Kidney epithelial cell (primary cell): ENCODE measurements at places on chromosomes 11 and 22.

GRCh38 chr22:46432164-46433068 lies 96.9 kb downstream of the TRMU start:
- no peak for DNase-seq

GRCh38 chr11:58616594-58616993 lies 5.9 kb upstream of the CNTF start:
- peak; percentile 12 for DNase-seq

GRCh38 chr11:7759010-7759409 lies 37.7 kb downstream of the OR5P2 start:
- DNase-seq: no peak

- no peak for DNase-seq
Observed at GRCh38 chr11:121344824-121345223, 52.3 kb downstream of the SC5D start.

- DNase-seq: no peak
Observed at GRCh38 chr11:92766698-92767097, 202.8 kb upstream of the MTNR1B start.

GRCh38 chr11:85027346-85027745 lies 599.8 kb downstream of the DLG2 start:
- DNase-seq: no peak

- DNase-seq: no peak
Observed at GRCh38 chr11:108592591-108593213, 866 bp downstream of the EXPH5 start.

DNA sequence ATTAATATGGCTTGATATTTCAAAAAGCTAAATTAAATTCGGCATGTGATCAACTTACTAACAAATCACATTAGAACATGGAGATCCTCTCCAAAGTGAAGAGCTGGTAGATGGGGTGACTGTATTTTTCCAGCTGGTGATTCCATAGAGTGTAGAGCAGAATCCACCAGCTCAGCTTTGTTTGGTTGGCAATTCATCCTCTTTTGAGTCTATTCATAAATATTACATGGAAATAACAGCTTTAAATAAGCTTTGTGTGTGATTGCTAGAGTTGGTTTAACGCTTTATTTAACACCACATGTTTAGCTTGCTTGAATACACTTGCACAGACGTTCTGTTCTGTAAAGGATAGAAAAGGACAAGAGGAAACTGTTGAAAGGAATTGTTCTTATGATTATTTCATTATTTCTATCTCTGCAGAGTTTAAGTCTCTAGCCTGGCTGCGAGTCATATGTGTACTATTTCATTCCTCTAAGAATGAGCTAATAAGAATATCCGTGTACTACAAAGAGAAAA lies 738.3 kb upstream of the KIRREL3 start:
- no peak for DNase-seq

DNA sequence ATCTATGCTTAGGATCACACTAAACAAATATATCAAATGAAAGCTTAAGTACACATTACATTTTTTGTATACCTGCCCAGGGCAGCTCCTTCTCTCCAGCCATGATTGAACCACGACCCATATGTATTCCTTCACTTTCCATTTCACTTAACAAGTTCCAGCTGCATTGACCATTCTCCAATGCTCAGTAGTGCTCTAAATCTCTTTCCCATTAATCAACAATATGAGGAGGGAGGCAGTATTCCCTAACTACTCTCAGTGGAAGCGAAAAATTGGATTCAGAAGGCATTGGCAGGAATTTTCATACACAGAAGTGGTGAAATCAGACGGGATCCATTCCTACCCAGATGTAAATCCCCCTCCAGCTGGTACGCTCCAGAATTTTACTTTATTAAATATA lies 372.0 kb upstream of the LUZP2 start:
- no peak for DNase-seq

DNA sequence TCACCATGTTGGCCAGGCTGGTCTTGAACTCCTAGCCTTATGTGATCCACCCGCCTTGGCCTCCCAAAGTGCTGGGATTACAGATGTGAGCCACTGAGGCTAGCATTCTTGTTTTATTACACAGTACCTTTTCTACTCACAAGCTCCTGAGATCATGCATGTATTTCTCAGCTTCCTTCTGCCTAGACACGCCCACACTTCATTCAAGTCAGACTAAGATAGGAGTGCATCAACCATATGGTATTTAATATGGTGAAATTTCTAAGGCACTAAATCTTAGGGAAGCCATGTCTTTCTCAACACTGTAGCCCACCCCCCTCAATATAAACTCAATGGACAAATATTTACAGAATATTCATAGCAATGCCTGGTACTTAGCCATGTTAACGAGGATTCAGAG lies 62.1 kb downstream of the SLC25A17 start:
- no peak for DNase-seq

DNA sequence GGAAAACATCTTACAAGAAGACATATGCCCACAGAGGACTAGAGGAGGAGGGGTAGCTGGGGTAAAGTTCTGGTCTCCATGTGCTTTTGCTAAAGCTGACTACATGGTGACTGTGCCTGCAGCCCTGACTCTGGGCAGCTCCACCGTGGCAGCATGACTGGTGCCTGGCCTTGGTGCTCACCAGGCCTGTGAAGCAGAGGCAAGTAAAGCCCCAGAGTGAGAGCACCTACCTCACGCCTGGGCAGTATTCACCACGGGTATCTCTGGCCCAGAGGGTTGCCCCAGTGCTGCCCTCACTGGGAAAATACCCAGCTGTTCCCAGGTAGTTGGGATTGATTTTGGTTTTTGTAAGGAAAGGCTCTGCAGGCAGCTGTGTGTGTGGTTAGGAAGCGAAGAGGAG lies 78.3 kb downstream of the CTTN start:
- DNase-seq: no peak

DNA sequence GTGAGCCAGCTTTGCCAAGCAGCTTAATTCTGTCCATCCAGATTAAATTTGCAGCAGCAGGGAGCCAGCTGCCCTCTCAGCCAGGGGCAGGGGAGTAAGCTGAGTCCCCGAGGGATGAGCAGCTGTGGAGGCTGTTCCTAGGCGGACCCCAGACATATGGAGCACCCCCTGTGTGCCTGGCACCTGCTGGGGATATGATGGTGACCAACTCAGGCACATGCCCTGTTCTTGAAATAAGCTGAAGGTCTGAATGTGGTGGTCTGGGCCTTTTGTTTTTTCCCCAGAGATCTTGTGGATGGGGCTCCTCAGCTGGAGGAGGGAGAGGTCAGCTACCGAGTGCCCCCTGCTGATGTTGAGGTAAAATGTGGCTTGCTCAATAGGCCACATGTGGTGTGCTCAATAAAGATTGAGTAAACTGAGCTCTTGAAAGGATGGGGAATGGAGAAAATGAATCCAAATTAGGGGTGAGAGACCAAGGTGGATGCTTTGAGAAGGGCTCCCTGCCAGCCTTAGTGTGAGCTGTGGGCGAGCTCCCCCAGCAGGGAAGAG lies 103.3 kb upstream of the NNMT start:
- no peak for DNase-seq

- DNase-seq: no peak
Observed at GRCh38 chr11:94060401-94060800, 39.2 kb downstream of the HEPHL1 start.

DNA sequence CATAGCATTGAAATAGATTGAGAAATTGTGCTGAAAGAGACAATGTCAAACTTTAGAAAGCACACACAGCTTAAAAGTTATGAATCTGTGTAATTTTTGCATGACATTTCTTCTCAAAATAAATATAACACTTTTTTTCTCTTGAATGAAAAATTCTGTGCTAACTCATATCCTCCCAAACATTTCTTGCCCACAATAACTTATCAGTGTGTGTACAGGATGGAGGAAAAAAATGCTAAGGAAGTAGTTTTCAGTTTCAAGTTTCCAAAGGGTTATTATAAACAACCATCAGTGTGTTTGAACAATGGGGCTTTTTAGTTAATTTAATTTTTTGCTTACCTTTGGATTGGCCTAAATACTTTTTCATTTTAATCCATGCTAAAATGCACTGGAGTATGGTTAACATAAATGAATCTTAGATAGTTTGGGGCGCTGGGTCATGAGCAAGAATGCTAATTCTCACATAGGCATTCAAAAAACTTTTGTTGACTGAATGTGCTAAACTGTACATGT lies 82.9 kb upstream of the ARHGAP20 start:
- DNase-seq: no peak

- no peak for DNase-seq
Observed at GRCh38 chr11:134338068-134338467, 6.3 kb downstream of the GLB1L2 start.

DNA sequence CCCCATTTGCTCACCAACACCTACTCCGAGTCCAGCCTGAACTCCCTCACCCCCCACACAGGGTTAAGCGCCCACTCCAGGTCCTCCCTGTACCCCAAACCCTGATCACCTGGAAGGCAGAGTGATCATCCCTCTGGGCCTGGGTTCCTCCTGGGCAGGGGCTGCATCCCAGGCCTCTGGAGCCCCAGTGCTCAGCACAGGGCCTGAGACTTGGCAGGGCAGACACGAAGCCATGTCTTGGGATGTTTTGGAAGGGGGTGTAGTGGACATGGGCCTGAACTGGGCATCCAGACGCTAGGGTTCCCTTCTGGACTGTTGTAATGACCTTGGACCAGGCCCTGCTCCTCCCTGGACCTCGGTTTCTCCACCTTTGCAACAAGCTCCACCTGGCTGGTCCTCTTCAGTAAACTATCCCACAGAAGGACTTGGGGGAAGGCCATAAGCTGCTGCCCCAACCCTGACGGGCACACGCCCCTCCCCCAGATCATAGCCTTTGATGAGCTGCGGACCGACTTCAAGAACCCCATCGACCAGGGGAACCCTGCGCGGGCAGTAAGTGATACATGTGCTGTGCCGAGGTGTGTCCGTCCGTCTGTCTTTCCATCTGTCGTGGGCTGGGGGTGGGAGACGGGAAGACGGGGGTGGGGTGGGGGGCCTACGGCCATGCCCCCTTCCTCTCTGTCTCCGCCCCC lies 3.9 kb downstream of the CNIH2 start:
- no peak for DNase-seq

- no peak for DNase-seq
Observed at GRCh38 chr11:6864438-6864837, 1.6 kb downstream of the OR10A2 start.

DNA sequence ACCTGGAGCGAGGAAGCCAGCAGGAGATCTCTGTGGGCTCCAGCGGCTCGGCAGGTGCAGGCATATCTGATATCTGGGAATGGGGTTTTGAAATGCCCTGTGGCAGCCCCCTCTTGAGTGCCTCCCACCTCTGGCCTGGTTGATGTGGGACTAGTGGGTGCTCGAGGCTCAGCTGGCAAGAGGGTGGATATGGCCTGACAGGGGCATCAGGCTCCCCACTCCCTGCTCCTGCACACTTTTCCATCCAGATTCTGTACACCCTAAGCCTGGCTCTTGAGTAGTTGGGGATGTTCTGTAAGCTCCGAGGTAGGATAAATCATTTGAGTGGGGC lies 75.0 kb downstream of the SCN3B start:
- no peak for DNase-seq

- DNase-seq: no peak
Observed at GRCh38 chr11:2928605-2929530, at the start of gene PHLDA2. Gene PHLDA2, minus strand, starts transcription at chr11:2929420. Its CDS starts 56 bp downstream, at chr11:2929364.

GRCh38 chr11:74018331-74019005 lies 9.6 kb upstream of the UCP3 start:
- DNase-seq: no peak

DNA sequence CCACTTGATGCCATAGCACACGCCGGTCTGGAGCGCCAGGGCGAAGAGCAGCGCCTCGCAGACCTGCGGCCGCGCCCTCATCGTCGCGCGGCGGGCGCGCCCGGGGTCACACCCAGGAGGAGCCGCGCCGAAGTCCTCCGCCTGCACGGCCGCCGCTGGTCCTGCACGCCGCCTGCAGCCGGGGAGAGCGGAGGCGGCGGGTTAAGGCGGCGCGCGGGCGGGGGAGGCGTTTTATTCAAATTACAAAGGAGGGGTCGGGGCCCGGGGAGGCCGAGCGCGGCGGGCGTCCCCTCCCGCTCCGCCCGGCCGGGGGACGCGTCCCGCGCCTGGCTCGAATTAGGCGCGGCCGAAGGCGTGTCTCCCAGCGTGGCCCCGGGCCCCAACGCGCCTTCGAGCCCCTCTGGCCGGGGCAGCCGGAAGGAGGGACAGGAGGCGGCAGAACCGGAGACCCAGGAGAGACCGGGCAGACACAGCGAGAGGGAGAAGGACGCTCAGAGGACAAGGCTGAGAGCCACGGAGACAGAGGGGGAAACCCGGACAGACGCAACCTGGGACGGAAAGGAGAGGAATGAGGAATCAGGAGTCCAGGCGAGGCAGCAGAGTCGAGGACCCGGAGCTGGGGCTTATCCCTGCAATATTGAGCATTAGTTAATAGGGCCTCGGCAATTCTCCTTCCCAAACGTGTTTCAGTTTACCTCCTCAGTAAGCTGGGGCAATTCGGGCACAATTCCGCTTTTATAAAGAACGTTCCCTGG lies at the start of gene WNT11:
Gene WNT11 (minus strand): TSS at position 176 of the 755 bp plus-strand sequence. CDS start 95 bp downstream, at position 81.
- DNase-seq: no peak

GRCh38 chr11:77035580-77035979 lies 1.4 kb downstream of the B3GNT6 start:
- no peak for DNase-seq

DNA sequence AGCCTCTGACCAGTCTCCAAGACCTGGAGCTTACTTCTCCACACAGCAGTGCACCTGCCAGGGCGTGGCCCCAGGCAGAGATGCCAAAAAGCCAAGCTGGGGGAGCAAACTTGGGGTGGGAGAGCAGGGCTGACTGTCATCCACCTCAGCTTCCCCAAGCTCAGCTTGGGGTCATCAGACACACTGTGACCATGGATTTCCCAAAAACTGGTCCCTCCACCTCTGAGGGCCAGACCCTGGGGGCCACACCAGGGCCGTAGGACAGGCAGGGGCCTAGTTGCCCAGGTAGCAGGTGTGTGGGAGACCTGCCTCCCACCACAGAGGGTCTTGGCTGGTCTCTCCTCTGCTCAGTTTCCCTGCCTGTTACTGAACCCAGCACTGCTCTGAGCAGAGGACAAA lies 30.6 kb downstream of the ARVCF start:
- no peak for DNase-seq

GRCh38 chr11:34860034-34860433 lies 56.1 kb downstream of the APIP start:
- no peak for DNase-seq

DNA sequence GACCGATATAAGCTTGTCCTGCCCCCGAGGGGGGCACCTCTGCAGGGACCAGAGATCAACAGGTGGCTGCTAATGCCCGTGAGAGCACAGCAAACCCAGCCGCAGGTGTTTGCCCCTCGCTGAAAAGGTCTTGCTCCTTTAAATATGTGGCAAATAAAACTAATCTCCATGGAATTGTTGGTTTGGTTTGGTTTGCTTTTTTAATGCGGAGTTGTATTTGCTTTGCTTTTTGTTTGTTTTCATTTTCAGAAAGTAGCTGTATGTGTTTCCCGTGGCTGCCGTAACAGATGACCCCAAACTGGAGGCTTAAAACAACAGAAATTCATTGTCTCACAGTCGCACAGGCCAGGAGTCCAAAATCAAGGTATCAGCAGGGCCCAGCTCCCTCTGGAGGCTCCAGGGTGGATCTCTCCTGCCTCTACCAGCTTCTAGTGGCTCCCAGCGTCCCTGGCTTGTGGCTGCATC lies 93.0 kb downstream of the CELSR1 start:
- no peak for DNase-seq

DNA sequence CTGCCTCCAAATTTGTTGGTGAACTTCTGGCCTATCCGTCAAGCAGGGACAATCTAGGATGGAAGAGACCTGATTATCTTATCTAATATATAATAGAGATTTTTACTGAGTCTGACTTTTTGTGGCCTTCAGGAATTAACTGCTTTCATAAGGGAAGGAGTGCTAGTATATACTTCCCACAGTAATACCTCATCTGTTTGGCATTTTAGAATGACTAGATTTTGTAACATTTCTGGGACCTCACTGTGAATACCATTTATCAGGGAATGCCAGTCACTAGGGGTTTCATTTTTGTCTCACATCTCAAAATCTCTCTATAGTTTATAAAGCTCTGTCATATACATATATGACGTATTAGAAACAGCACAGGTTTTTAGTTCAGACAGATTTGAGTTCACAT lies 114.3 kb downstream of the INSC start:
- DNase-seq: no peak
